ENCODE measurements at places on chromosomes 7 and 10. TPM values are rescaled to one million over a fixed set of nuclear protein-coding genes. Genes with fewer than 3 reads are reported as not detected.

The MMP21 gene
- not detected for total RNA-seq

The KLF14 gene
- not detected for total RNA-seq

The OPN4 gene
- not detected for total RNA-seq

The IL2RA gene
- not detected for total RNA-seq

The TBL2 gene
- total RNA-seq: 65.2 TPM

The HDAC9 gene
- 52.8 TPM for total RNA-seq

The PRLHR gene
- not detected for total RNA-seq
